ENCODE measurements at places on chromosomes 6 and 20.

- no peak for DNase-seq
Observed at GRCh38 chr6:147222160-147222838, 18.1 kb downstream of the STXBP5 start.

DNA sequence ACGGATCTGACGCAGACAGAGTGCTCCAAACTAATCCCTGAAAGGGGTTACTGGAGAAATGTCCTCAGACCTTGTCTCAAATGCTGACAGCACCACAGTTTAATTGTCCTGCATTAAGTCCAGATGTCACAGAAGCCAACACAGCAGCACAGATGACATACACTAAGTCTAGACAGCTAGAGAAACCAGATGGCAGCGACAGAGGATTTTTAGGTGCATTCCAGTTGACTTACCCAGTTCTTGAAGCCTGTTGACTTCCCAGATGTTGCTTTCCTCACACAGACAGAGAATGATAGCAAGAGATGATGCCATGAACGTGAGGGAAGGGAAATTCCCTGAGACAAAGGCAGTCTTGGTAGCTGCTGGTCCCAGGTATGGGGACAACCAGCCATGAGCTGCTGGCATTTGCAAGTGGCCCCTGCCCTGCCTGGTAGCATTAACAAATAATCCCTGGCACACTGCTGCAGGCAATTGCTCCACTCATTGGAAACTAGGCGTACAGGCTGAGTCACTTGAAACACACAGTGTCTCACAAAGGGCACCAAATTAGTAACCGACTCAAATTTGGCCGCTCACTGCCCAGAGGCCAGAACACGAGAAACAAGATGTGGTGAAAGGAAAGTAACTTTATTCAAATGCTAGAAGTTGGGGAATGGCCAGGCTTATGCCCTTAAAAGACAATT is 52.2 kb downstream of the ADGB start:
- no peak for DNase-seq

GRCh38 chr6:140850438-140850837 is 1282.3 kb upstream of the GJE1 start:
- no peak for DNase-seq

DNA sequence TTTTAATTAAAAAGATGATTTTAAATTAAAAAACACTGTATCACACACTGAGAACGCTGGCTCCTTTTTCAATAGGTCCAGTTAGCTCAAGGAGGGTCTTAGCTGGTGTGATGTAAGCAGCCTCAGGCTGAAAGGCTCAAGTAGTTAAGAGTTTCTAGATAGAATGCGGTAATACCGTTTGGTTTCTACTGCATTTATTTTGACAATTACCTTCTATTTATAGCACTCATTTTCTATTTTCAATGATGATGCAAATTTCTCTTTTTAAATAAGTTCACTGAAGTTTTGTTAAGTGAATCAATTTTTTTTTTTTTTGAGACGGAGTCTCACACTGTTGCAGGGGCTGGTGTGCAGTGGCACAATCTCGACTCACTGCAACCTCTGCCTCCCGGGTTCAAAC is 87.1 kb downstream of the PREX1 start:
- no peak for DNase-seq

- no peak for DNase-seq
Observed at GRCh38 chr20:4604580-4604979, 117.1 kb upstream of the PRND start.

DNA sequence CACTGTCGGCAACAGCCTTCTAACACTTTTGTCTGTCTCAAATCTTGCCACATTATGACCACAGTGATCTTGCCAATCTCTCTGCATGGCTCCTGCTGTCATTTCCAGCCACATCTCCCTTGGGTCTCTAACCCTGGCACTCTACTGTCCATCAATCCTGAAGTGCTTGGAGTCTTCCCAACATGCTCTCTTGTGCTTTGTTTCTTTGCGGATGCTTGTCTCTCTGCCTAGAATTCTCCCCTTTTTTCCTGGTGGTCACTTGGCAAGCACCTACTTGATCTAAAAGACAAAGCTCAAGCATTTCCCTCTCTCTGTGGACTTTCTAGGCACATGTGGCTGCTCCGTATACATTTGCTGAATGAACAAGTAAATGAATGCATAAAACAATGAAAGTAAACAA is 290.7 kb upstream of the MAP3K7 start:
- no peak for DNase-seq

DNA sequence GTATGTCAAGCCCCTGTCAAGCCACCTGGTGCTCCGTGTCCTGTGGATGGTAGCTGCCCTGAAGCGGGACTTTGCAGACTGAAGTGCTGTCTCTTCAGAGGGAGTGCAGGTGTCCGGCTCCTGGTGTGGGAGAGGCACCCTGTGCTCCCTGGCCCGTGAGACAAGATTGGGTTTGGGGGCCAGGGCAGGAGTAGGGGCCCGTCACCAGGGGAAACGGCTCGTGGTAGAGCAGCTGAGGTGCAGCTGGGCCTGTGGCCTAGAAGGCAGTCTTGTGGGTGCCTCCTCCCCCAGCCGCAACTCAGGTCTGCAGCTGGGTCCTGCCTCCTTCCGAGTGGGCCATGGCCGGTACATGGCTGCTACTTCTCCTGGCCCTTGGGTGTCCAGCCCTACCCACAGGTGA is at the start of gene PTCRA:
Gene PTCRA (plus strand): TSS at position 322 of the 400 bp plus-strand sequence. CDS start 17 bp downstream, at position 339.
- DNase-seq: no peak

DNA sequence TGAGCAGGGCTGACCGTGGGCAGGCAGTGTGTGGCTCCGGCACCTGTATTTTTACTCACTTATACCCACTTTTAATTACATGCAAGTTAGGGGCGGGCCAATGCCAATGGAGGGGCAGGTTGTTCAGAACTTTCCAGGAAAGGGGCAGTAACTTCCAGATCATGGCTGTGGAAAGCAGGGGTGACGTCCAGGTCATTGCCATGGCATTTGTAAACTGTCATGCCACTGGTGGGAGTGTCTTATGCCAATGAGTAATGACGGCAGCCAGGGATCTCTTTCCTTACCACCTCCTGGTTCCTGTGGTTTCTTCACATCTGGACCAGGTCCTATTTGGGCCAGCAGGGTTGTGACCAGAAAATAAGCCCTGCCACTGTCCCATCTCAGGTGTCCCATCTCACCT is 258.7 kb downstream of the THBS2 start:
- DNase-seq: no peak

GRCh38 chr20:44993343-44993742 is 27.0 kb downstream of the STK4 start:
- DNase-seq: no peak

GRCh38 chr6:155830531-155830930 is 374.9 kb upstream of the NOX3 start:
- no peak for DNase-seq

- DNase-seq: no peak
Observed at GRCh38 chr6:83849127-83849526, 4.0 kb upstream of the RIPPLY2 start.

- no peak for DNase-seq
Observed at GRCh38 chr20:64240243-64241015, 15.1 kb upstream of the PCMTD2 start.

GRCh38 chr20:20791664-20792568 is 79.5 kb upstream of the RALGAPA2 start:
- no peak for DNase-seq

GRCh38 chr6:144898052-144898689 is 613.0 kb downstream of the UTRN start:
- no peak for DNase-seq

Data from SK-N-MC (cell line).